G401 (cell line): ENCODE measurements at places on chromosomes 1 and 21.

DNA sequence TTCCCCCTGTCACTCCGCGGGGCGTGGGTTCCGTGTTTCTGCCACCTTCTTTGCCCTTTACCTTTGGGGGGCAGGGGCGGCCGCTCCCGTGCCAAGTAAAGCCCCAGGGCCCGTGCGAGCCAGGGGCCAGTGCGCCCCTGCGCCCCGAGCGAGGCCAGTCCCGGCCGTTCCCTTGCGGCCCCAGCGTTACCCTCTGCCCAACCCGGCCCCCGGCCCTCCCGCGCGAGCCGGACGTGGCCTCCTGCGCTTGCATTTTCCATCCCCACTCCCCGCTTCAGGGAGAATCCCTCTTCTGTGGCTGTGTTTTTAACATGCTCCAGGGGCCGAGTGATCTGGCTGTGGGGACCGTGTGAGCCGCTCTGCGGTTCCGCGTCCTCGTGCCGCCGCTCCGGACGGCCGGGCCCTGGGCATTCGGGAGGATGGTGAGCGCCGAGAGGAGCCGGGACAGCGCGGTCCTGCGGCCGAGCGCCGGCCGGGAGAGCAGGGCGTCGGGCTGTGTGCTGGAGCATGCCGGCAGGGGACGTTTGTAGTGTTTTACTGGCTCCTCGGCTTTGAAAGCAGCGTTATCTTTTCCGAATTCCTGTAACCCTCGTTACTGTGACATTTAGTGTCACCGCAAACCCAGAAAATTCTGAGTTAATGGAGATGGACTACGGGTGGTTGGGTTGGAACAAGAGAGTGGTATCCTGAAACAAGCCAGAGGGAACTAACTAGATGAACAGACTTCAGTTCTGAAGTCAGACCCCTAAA is 1.0 kb downstream of the GALNT2 start:
- peak; percentile 61 for DNase-seq

DNA sequence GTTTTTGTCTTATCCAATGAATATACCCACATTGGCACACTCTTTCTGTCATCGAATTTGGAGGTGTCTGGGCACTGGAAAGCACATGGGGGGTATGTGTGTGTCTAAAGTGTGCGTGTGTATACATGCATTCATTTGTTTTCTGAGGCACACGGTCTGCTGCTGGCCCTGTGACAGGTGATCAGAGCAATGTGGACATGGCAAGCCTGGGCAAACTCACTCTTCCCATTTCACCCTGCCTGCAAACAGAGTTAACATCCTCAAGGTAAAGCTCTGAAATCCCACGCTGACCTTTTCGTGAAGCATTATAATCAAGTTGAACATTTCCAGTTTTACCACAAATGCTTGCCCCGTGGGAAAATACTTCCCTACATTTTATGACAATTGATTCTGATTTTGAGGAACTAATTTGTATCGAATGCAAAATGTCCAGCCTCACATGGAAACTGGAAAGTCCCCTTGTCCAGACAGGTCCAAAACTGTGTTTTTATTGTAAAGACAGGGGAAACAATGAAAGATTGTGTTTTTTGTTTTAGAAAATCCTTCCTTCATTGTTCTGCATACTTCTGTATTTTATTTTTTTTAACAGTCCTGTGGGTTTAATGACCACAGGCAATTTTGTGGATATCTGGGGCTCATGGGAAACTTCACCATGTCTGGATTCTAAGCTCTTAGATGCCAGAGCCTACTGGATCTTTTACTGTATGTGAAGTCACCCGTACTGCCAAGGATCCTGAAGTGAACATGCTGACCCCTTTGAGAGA is 160.9 kb downstream of the PBX1 start:
- peak; percentile 15 for DNase-seq

DNA sequence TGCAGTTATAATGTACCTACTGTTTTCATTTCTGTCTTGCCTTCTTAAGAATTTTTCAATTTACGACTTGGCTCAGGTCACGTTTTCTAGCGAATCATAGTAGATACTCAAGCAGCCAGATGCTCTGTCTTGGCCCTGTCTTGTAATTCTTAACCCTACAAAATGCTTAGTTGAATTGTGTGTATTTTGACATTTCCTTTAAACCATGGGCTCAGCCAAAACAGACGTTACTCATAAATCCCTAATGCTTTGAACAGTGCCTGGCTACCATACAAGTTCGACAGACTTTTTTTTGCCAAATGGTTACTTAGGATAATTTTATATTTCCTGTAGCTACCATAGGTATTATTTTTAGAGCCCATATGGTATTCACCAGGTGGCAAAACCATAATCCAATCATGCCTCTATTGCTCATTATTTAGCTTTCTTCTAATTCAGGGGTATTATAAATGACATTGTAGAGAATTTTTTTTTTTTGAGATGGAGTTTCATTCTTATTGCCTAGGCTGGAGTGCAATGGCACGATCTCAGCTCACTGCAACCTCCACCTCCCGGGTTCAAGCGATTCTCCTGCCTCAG is 54.3 kb downstream of the KCNK1 start:
- peak; percentile 93 for DNase-seq

- DNase-seq, result peak; percentile 8
These were observed 3.9 kb upstream of the ZSCAN20 start for GRCh38 chr1:33468531-33468930.

GRCh38 chr1:211257826-211258225 is 1.3 kb upstream of the RCOR3 start:
- DNase-seq, result no peak

GRCh38 chr1:68459091-68459490 is 9.3 kb upstream of the RPE65 start:
- DNase-seq, result no peak

GRCh38 chr1:12209495-12209832 is 20.4 kb upstream of the VPS13D start:
- no peak for DNase-seq

DNA sequence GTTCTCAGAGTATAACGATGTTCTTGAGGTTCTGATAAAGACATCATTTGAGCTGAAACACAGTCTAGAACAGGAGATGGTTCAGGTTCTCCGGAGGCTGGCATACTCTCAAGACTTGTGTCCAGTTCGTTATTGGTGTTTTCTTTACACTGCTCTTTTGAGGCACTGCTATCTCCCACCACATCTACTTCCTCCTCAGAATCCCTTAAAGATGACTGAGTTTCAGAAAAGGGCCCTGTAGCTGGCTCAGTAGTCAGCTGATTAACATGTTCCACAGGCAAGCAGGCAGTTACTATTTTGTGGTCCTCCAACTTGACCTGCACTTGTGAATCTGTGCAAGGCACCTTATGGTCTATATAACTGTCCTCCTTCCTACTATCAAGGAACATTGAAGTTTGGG is 50.2 kb downstream of the ZZZ3 start:
- no peak for DNase-seq

- peak; percentile 77 for DNase-seq
These were observed 927 bp downstream of the WNT9A start for GRCh38 chr1:227946624-227947385.

DNA sequence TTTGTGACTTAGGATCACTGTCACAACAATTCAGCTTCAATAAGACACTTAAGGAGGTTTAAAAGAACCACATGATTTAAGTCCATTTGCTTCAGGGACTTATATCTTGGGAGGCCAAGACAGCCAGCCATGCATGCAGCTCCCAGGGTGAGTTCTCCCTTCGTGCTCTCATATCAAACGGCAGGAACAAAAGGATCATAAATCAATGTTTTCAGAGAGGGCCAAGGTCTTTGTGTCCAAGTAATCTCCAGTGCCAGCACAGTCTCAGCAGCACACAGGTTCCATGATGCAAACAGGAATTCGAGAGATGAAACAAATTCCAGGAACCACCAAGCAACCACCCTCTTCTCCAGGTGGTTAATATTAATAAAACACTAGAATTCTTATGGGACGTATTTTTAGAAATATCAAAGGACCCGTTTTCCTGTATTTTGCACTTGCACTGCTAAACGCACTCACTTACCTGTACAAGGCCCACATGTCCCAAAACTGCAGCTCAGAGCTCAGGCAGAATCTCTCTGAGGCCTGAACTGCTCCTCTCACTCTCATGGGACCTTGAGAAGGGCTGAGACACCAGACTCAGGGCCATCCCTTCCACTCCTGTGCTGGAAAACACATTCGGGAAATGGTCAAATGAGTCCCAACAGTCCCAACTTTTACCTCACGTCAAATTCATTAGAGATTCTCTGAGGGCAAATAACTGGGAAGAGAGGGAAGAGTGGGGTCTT is 100.0 kb upstream of the RAB4A start:
- DNase-seq, result no peak

DNA sequence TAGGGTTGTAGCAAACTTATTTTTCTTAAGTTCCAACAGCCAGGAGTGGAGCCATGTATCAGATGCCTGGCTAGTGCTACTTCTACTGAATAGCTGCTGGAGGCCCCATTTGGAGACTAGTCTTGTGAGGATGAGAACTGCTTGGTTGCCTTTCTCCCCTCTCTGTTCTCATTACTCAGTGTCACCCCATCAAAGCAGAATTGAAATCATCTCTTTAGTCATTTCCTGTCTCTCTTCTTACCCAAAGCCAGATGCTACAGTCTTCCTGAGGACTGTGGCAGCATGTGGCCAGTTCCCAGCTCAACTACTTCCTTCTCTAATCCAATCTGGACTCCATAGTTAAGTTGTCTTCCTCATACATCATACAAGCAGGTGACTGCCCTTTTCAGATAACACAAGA is 197.5 kb downstream of the BRINP2 start:
- DNase-seq, result no peak

DNA sequence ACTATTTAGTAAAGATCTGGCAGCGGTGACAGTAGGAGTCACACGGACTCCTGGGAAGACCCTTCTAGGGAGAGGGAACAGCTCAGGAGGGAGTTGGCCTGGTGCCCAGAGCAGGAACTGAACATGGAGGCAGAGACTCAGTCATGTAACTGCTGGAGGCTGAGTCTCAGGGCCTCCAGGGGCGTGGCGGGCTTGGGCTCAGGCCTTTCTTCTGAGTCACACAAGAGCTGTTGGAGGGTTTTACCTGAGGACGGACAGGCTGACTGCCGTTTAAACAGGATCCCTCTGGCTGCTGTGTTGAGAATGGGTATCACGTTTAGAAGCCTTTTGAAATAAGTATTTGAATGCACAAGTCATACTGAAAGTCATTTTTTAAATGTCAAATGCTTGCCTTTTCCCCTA is 7.2 kb upstream of the ETS2 start:
- no peak for DNase-seq

DNA sequence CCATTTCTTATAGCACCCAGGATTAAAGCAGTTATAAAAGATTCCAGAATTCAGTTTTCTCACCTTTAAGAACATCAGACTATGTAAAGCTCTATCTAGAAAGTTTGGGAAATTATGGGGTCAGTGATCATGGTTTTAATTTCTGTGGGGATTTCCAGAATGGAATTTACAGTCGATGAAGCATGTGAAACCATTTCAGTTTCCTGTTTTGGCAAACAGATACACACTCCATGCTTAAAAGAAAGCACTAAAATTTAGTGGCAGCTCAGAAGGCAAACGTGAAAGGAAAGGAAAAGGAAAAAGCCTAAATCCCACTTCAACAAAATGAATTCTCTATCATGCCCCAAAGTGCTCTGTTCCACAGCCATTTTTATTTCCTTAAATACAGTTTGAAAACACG is 60.4 kb downstream of the FYB2 start:
- DNase-seq, result no peak

GRCh38 chr1:27650539-27651175 is 15.7 kb upstream of the FGR start:
- no peak for DNase-seq

GRCh38 chr21:27793901-27794300 is 827.0 kb upstream of the ADAMTS5 start:
- no peak for DNase-seq
